ENCODE measurements at places on chromosomes 7 and 10.

GRCh38 chr10:63343476-63343875 is 122.3 kb downstream of the JMJD1C start:
- DNase-seq: no peak

DNA sequence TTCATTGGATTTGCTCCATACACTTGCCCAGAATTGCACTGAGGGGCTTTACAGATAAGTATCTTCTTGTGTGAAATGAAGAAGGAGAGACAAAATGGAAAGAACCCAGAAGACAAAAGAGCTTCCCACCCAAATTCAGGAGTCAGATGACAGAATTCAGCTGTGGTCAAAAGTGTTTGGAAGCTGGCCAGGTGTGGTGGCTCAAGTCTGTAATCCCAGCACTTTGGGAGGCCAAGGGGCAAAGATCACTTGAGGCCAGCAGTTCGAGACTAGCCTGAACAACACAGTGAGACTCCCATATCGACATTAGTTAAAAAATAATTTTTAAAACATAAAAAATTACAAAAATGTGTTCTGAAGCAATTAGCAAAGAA is 27.1 kb downstream of the DUSP5 start:
- no peak for DNase-seq

DNA sequence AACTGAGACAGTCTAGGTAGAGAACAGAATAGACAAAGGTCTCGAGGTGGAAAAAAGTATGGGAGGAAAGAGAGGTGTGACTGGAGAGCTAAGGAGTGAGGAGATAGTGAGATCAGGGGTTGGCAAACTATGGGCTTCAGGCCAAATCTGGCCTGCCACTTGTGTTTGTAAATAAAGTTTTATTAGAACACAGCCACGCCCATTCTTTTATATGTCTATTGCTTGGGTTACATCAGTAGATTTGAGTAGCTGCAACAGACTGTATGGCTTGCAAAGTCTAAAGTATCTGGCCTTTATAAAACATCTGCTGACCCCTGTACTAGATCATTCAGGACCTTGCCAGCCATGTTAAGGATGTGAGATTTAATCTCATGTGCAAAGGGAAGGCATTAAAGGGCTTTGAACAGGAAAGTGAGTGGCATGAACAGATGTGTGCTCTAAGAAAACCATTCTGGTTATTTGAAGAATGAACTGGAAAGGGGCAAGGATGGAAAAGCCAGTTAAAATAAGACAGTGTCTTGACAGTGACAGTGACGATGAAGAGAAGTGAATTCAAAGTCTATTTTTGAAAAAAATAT is 240.3 kb downstream of the RNLS start:
- DNase-seq: no peak

GRCh38 chr10:34740321-34740720 is 74.8 kb downstream of the PARD3 start:
- DNase-seq: no peak

All from NCI-H1436 treated with DMSO at 0.1 percent for 48 hours (cell line).